ENCODE measurements at places on chromosomes 2 and 18. TPM values are rescaled to one million over a fixed set of nuclear protein-coding genes. Genes with fewer than 3 reads are reported as not detected.

The PLGLB2 gene
- total RNA-seq, result 0.23 TPM

The ACSL3 gene
- total RNA-seq, result 23.9 TPM

The ANKRD30B gene
- 0.23 TPM for total RNA-seq

The TOGARAM2 gene
- total RNA-seq, result not detected

The SKA1 gene
- 3.5 TPM for total RNA-seq

The GKN1 gene
- not detected for total RNA-seq

The AQP12B gene
- total RNA-seq, result not detected

Measured in smooth muscle cell of the coronary artery (primary cell).